Dermis blood vessel endothelial cell (primary cell): ENCODE measurements at places on chromosomes 11 and 22. TPM values are rescaled to one million over a fixed set of nuclear protein-coding genes. Genes with fewer than 3 reads are reported as not detected.

Gene PRODH
- total RNA-seq, result 0.05 and 1.0 TPM in 2 replicates

Gene MPPED2
- 0.09 and 0.85 TPM in 2 replicates for total RNA-seq

Gene C22orf15
- 0.14 TPM in 1 of 2 replicates, not detected in the other for total RNA-seq

Gene ENTHD1
- not detected in 2 replicates for total RNA-seq

Gene BTG4
- not detected in 2 replicates for total RNA-seq

Gene MRGPRF
- 0.05 and 0.17 TPM in 2 replicates for total RNA-seq

Gene MRGPRE
- total RNA-seq, result not detected in 2 replicates

GRCh38 chr11:13168271-13168670, 109.3 kb upstream of the BMAL1 start:
- DNase-seq, result no peak

- no peak for DNase-seq
Observed at GRCh38 chr11:62614275-62614674, 1.2 kb downstream of the ROM1 start.

DNA sequence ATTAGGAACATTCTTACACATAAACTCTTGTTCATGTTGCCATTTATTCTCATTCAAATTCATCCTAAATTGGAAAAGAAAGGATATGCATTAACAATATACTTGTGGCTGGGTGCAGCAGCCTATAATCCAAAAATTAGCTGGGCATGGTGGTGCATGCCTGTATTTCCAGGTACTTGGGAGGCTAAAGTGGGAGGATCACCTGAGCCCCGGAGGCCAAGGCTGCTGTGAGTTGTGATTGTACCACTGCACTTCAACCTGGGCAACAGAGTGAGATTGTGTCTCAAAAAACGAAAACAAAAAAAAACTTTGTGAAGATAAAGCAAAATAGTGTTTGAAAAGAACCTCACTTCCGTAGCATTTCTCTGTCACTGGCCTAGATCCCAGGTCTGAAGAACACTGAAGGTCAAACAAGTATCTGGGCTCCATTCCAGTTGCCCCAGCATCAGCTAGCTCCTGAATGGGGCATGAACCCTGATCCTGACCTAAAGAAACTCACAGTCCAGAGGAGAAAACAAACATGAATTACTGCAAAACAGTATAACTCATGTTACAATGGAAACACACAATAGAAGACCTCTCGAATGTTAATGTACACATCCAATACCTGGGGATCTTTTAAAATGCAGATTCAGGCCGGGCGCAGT, 32.2 kb downstream of the TUG1 start:
- no peak for DNase-seq

GRCh38 chr11:76783896-76784813, 999 bp downstream of the TSKU start:
- DNase-seq, result peak; percentile 76

DNA sequence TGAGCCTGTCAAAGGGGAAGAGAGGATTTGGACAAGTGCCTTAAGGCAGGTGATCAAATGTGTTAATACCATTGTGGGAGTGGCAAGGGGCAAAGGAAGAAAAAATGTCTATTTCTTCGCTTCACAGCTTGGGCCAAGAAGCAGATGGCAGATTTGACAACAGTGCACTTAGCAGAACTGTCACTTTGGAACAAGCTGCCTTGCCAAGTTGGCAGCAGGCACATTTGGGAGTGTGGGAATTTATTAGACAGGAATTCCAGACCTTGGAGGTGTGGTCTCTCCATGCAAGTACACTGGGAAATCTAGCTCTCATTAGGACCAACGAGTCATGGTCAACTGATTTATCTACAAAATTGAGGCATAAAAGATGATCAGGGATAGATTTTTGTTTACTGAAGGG, 265.1 kb downstream of the NELL1 start:
- DNase-seq, result no peak

- peak; percentile 60 for DNase-seq
Observed at GRCh38 chr11:45333001-45333971, 47.1 kb upstream of the SYT13 start.

- DNase-seq, result no peak
Observed at GRCh38 chr11:119920666-119921387, 191.8 kb upstream of the NECTIN1 start.

GRCh38 chr11:43578346-43579170, 102.0 kb upstream of the HSD17B12 start:
- DNase-seq, result peak; percentile 42

GRCh38 chr11:73598719-73599379, 937 bp upstream of the FAM168A start:
- no peak for DNase-seq

GRCh38 chr11:134366254-134366653, 34.5 kb downstream of the GLB1L2 start:
- no peak for DNase-seq
